ENCODE measurements at places on chromosomes 2 and 18.

DNA sequence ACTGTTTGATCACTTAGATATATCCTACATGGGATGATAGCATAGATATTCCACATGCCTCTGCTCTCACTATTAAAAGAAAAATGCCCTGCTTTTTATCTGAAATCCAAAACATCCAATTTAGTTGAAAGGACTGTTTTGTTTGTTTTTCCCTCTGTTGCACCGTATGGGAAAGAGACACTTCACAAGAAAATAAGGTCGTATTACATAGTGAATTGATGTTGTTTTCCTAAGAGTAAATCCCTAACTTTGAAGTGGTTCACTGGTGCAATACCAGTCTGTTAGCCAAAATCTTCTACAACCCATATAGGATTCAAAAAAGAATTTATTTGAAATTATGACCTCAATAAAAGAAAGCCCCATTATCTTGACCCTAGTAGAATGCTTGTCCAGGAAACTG is 18.1 kb downstream of the TGFA start:
- DNase-seq: no peak

DNA sequence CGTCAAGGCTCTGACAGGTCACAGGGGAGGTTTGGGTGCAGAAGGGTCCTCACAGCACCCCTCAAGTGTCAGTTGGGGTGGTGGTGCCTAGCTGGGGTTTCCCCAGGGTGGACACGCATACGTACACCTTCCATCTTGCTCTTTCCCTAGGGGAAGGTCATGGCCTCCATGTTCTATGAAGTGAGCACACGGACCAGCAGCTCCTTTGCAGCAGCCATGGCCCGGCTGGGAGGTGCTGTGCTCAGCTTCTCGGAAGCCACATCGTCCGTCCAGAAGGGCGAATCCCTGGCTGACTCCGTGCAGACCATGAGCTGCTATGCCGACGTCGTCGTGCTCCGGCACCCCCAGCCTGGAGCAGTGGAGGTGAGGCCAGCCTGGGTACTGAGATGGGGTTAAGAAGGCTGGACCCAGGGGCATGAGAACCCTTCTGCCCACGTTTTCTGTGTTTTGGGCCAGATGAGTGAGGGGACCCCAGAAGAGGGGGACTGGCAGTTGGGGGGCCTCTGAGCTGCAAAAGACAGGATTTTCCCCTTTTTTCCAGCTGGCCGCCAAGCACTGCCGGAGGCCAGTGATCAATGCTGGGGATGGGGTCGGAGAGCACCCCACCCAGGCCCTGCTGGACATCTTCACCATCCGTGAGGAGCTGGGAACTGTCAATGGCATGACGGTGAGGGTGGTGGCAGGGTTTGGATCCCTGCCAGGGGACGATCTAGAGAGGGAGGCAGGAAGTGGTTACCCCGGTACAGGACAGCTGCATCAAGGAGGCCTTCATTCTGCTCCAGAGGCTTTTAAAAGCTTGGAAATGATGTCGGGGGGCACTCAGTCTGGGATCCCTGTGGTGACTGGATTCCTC is 20.9 kb downstream of the SLC30A3 start:
- DNase-seq: no peak

GRCh38 chr2:60881047-60881932 is at the start of gene REL:
TSS of gene REL (plus strand) at chr2:60881574. CDS start at chr2:60881841, 267 bp downstream.
- DNase-seq: peak; percentile 60

GRCh38 chr2:84889332-84889731 is 8.4 kb upstream of the TRABD2A start:
- DNase-seq: no peak

DNA sequence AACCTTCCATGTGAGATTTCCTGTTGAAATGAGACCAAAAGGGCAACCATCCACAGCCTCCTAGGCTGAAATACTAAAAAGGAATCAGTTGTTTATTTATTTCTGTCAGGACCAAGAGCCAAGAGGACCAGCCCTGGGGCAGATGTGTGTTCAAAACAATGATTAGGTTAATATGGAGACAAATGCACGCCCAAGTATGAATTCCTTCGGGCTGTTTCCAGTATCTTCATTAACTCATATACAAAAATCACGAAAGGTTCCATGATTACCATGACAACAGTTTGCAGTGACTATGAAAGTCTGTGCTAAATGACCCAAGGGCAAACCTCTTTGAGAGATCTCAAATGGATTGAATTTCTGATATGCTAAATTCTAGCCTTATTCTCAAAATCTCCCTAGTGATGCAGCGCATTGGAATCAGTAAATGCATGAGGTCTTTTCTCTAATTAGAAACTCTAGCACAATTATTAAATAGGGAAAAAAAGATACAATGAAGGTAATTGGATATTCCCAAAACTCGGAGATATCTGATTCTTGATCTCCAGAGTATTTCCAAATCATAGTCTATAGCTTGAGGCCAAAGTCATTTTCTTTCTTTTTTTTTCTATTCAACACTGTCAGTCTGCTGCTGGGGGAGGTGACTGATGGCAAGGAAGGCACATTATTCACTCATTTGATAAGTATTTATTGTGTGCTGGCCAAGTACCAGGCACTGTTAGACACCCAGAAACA is 35.6 kb downstream of the VIT start:
- DNase-seq: no peak

DNA sequence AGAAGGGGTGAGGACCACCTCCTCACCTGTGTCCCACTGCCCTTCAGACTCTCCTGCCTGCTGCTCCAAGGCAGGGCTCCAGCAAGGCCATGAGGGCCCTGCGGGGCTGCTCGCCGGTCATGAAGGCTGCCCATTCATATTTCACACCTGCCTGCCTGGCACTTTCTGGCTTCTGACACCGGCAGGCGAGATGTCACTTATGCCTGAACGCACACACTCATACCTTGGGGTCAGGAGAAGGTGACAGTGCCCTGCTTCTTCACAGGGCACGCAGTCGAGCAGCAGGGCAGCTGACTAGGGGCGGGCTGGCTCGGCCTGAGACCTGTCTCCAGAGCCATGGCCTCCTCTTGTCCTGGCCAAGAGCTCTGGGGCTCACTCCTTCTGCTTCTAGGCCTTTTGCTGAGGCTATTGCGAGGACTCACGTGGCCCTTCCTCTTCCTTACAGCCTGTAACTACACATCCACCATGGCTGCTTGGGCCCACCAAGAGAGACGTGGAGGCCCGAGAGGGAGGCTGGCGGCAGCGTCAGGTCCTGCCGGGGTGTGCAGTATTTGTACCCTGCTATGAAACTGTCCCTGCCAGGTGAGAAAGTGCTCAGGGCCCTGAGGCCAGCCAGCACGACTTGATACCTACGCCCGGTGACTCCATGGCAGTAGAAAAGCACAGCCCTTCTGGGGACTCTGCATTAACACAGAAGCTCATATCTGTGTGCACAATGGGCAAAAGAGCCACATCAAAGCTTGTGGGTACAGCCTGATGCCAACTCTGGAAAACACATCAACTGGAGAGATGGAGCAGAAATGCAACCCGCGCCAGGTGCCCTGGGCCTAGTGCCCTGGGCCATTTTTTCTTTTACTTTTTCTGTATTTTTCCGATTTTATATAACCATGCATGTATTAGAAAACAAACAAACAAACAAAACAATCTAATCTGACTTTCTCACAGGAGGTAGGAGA is 30.6 kb downstream of the HS6ST1 start:
- no peak for DNase-seq

GRCh38 chr2:80392441-80392840 is 87.9 kb upstream of the LRRTM1 start:
- DNase-seq: no peak

DNA sequence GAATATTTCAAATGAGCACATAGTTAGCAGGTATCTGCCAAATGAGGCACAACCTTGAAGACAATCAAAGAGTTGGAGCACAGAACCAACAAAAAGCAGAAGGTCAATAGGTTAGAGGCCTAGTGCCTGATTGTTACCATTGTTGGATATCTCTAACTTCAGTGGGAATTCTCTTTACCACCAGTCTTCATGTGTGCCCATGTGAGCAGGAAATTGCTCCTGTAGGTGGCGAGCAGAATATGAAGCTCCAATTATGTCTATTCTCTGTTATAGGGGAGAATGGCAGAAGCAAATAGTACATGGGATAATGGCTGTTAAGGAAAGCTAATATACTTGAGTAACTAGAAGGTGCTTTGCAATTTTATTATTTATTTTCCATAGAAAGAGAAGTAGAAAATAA is 14.9 kb upstream of the ZNF385B start:
- DNase-seq: no peak

- DNase-seq: no peak
Measured at GRCh38 chr2:108621687-108622681, 87.7 kb downstream of the LIMS1 start.

DNA sequence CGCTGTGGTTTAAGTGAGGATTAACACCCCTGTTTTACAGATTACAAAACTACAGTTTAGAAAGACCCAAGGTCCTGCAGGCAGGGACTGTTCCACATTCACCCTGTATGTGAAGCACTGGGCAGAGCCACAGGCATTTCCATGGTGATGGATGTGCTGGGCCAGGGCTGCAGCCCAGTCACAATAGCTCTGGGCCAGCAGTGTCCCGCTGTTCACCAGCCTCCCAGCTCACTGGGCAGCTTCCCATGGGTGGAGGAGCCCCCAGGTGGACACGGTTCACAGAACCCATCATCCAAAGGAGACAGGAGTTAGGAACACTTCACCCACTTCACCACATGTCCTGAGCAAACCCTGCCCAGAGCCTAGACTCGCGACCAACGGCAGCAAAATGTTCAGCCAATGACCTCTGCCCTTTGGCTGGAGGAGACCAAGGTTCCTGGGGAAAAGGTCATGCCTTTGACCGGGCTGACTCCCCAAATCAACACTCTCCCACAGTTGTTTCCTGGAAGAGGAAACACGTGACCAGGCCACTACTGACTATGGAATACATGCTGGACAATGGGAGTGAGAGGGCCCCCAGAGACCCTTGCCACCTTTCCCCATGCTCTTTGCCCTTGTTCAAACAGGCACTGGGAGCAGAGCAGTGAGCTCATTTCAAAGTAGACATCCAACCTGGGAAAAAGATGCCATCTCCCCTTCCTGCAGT is 28.0 kb upstream of the SLC35F6 start:
- DNase-seq: no peak

DNA sequence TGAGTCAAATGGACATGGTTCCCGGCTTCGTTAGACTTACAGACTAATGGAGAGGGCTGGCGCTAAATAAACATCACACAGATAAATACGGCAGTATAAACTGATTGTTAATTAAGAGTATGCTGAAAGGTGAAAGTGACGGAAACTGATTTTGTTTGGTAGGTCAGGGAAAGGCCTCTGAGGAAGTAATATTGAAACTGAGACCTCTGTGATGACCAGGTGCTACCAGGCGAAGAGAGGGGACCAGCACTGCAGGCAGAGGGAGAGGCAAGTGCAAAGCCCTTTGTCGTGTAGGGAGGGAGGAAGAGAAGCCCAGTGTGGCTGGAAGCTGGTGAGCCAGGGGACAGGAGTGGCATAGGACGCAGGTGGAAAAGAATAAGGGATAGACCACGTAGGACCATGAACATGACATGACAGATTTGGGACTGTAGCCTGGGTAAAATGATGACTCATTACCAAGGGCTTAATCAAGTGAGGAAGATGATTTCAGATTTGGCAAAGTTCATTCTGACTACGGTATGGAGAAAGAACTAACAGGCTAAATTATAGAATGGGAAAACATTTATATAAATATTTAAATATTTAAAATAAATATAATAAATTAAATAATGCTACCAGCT is 433.1 kb downstream of the NCKAP5 start:
- DNase-seq: no peak

GRCh38 chr2:8447610-8448221 is 234.1 kb upstream of the ID2 start:
- DNase-seq: no peak

DNA sequence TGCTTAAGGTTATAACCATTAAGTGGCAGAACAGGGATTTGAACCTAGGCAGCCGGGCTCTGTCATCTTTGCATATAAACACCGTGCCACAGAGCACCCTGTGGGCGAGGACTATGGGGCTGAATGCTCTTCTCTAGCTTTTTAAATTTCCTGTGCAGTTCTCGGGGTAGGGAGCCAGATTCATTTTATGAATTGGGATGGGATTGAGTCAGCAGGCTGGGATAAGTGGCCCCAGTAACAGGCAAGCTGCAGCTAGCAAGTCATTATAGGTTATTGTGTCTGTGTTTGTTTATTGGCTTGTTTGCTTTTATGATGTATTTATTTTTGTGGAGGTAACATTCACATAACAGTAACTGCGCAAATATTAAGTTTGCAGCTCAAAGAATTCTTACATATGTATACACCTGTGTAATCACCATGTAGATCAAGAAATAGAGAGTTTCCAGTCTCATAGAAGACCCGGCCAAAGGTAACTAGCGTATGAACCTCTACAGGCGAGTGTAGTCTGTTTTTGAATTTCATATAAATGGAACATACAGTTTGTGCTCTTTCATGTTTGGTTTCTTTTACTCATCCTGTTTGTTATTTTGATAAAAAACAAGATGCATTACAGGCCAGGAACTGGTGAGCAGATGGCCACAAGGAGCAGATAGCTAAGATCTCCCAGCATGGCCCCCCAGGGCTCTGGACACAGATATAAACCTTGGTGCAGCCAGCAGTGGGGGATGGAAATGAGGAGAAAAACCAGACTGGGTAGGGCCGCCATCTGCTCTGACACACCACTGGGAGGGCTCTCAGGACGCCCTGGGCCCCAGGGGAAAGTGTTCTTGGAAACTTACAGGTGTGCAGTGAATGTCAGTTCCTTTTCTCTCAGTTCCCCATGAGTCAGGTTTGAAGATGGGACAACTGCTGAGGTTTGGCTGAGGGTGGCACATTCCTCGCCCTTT is 49.2 kb upstream of the GPR155 start:
- peak; percentile 12 for DNase-seq

- no peak for DNase-seq
Measured at GRCh38 chr2:217901835-217902378, 100.9 kb downstream of the TNS1 start.

- DNase-seq: no peak
Measured at GRCh38 chr2:46377666-46378560, 80.7 kb downstream of the EPAS1 start.

- no peak for DNase-seq
Measured at GRCh38 chr2:33337385-33337960, 139.0 kb upstream of the RASGRP3 start.

DNA sequence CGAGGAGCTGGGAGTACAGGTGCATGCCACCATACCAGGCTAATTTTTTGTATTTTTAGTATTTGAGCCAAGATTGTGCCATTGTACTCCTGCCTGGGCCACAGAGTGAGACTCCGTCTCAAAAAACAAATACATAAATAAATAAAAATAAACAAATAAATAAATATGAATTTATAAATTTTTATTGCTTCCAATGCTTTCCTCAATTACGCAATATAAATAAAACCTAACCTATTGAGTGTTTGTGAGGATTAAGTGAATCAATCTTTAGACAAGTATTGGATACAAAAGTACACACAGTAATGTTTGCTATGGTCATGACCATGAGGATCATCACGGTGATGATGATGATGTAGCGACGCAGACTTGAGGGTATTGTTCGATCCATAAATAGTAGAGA is 257.4 kb downstream of the ASXL3 start:
- no peak for DNase-seq

DNA sequence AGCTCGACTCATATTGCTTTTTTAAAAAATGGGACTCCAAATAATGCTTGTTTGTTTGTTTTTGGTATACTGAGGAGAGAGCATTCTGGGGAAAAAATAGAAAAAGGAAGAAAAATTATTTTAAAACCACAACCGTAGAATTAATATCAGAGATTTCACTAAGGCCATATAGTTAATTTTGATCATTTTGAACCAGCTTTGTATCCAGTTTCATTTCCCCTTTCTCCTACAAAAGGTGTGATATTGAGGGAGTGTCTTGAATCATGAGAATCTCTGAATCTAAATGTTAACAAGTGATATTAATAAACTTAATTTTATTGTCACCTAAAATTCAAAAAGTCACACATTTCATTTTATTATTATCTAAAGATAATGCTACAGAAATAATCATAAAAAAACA is 198.5 kb upstream of the GALNT5 start:
- no peak for DNase-seq

- DNase-seq: no peak
Measured at GRCh38 chr2:57962861-57963260, 83.7 kb upstream of the VRK2 start.

Measured in NCI-H2227 treated with DMSO at 0.1 percent for 48 hours (cell line).